IPS DF 19.7 (cell line): ENCODE measurements at places on chromosomes 13 and 19.
A peak's percentile ranks its signal among the peaks of the same experiment; 100 is the strongest.

- DNase-seq, result no peak
These were observed 10.2 kb upstream of the OR10H5 start for GRCh38 chr19:15776991-15777970.

DNA sequence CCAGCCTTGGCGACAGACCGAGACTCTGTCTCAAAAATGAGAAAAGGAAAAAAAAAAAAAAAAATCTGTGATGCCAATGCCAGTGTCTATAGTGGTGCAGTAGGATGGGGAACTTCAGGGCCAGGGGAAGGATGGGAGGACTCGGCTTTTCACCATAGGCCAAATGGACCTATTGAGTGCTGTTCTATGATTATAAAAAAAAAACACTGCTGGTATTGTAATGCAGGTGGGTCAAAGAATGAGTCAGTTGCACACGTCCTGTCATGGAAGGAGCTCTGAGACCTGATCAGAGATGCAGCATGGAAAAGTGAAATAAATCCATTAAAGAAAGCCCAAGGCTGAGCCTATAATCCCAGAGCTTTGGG lies 7.0 kb downstream of the DNAJB1 start:
- DNase-seq, result no peak

DNA sequence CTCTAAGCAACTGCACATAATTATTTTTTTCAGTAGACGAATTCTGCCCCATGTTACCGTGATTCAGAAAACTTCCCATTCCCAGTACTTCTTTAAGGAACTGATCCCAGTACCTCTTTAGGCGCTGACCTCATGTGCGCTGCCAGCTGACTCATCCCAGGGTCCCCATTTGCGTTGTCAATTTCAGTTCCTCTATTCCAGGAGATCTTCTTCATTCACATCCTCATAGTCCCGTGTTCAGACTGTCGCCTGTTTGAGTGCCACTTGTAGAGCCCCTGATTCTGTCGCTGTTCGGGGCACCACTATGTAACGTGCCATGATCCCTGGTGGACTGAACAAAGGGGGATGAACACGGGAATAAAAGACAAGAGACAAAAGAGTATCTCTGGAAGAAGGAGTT lies 16.4 kb downstream of the FPR3 start:
- no peak for DNase-seq

DNA sequence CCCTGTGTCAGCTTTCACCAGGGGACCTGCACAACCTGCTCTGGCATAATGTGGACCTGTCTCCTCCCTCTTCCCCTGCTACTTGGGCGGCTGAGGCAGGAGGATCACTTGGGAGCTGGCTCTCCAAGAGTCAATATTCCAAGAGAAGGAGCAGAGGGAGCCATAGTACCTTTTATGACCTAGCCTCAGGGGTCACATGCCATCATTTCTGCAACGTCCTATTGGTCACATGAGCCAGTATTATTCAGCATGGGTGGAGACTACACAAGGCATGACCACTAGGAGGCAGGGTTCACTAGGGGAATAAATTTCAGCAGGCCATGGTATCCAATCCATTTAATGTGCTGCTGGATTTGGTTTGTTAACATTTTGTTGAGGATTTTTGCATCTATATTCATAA lies 12.0 kb upstream of the SHFL start:
- DNase-seq, result no peak

- DNase-seq, result no peak
These were observed 10.7 kb downstream of the PTGIR start for GRCh38 chr19:46614114-46614722.

GRCh38 chr13:79451500-79451962 lies 29.4 kb upstream of the NDFIP2 start:
- no peak for DNase-seq

DNA sequence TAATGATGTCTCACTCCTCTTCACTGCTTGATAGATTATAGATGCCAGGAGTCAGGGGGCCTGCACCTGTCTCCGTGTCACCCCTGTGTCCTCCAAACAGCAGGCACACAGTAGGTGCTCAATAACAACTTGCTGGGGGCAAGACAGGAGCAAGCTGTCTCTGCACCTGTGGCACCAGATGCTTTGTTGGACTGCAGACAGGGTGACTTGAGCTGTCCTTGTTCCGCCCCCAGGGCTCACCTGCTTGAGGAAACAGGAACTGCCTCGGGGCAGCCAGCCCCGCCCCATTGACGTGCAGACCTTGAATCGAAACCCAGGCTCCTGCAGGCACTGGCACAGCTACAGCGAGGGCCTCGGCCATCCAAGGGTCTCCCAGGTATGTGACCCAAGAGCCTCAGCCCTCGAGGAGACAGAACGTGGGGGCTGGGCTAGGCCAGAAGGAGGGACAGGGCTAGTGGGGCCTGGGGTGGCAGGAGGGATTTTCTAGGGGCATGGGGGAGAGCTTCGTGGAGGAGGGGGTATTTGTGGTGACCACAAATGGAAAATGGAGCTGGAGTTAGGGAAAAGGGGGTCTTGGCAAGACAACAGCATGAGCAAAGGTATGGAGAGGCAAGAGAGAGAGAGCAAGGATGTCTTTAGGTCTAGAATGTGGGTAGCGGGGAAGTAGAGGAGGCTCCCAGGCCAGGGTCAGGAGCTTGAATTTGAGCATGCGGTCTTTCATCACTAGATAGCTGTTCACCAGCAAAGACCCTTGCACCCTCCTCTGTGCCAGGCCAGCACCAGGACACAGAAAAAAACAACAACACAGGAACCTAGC lies at the start of gene HSH2D:
Gene HSH2D, plus strand, starts transcription at position 287 of the 817 bp plus-strand sequence. CDS start 5,066 bp downstream, outside the sequence.
- peak; percentile 75 for DNase-seq

DNA sequence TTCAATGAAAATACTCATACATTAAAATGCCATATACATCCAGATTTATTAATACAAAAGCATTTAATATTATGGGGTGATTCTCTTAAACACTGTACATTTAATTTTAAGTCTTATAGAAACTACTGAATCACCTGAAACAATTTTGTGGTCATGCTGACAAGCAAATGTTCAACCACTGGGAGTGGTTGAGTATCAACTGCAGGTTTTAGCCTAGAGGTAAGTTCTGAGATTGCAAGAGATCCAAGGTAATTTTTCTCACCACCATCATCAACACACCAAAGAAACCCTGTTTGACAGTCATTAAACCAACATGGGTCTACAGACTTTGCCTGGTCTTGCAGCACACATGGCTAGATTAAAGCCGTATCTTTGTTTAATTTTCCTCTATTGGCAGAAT lies 196.3 kb downstream of the LHFPL6 start:
- no peak for DNase-seq

DNA sequence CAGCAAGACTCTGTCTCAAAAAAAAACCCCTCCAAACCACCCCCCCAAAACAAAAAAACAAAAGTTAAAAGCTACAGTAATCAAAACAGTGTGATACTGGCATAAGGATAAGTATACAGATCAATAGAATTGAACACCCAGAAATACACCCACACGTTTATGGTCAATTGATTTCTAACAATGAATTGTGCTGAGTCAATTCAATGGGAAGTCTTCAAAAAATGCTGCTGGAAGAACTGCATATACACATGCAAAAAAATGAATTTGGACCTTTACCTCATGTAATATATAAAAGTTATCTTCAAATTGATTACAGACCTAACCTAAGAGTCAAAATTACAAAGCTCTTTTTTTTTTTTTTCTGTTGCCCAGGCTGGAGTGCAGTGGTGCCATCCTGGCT lies 19.8 kb upstream of the NAPA start:
- DNase-seq, result no peak

DNA sequence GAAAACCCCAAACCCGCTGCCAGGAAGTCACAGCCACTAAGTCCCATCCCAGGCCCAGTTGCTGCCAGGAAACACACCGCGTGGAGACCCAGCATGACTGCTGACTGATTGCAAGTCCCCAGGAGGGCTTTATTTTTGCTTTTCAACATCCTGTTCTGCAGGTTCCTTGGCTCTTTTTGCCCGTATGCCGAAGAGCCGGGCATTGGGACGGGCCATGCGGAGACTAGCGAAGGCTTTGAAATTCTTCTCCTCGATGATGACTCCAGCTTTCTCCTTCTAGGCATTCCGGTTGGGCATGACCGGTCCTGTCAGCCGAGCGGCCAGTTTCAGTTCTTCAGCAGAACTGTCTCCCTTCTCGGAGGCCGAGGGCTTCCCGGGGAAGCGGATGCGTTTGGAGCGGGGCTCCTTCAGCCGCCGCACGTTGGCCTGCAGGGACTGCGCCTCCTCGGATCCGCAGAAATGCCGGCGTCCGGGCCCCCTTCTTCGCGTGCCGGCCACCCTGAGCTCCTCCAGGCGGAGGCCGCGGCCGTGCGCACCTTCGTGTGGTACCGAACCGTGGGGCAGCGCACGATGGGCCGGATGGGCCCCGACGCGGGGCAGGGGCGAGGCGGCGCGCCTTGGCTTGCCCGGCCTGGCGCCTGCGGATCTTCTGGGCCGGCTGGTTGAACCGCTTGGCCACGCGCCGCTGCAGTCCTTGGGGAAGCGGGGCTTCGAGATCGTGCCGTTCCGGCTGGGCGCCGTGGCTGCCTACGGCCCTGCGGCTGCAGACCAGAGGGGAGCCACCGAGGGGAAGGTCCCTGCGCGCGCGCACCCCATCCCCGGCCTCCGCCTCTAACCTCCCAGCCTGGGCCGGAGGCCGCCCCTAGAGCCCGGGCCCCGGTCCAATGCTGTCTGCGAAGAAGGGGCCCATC lies 15.2 kb downstream of the ZSCAN5C start:
- DNase-seq, result peak; percentile 25

DNA sequence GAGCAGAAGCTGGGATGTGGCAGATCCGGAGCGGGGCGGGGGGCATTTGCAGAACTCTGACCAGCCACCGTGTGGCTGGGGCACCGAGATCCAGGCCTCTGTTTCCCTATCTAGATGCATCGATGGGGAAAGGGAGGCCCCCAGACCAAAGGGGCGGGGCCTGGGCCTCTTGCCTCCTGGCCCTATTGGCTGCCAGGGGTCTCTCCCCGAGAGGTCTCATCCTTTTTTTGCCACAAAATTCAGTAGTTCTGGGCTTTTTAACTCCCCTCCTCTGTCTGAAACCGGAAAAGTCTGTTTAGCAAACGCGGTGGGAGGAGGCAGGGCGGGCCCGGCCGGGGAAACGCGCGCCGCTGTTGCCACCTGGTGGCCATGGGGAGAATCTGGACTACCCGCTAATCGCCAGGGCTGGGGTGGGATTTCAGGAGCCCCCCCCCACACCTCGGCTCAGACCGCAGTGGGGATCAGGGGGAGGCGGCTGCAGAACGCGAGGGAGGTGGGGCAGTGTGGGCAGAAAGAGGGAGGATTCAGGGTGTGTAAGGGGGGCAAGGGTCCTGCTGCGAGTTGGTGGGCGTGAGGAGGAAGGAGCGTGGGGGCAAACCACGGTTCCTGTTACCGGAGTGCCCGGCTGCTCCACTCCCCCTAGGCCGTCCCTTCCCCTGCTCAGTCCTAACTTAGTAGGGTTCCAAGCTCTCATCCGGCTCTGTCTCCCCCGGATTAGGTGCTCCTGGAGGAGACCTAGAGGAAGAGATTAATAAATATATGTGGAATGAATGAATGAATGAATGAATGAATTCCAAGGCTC lies 28.3 kb downstream of the IL12RB1 start:
- peak; percentile 73 for DNase-seq

GRCh38 chr13:39496506-39496905 lies 106.5 kb downstream of the LHFPL6 start:
- DNase-seq, result no peak

GRCh38 chr13:37010424-37010823 lies 9.8 kb downstream of the EXOSC8 start:
- DNase-seq, result no peak

DNA sequence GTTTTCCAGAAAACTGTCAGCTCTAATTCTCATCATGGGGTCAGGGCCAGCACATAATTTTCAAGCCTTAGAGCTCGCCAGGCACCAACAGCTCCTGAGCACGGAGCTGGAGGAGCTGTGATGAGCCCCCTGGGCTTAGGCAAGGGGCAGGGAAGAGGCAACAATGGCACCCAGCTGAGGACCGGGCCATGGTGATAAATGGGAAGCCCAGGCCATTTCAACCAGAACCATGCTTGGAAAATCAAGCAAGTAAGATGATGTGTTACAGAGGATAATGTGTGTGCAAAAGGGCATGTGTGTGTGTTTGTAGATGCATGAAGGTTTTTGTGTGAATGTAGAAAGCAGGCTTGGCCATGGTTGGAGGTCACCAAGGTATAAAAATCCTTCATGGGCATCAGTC lies 66.8 kb upstream of the UBAC2 start:
- no peak for DNase-seq

GRCh38 chr19:29326351-29326750 lies 113.4 kb upstream of the UQCRFS1 start:
- DNase-seq, result no peak
